Small intestine (tissue), 16 donors: ENCODE measurements at places on chromosomes 6 and 20.

GRCh38 chr20:5772704-5773103, 22.5 kb downstream of the SHLD1 start:
- DNase-seq = no peak

- no peak for DNase-seq
Observed at GRCh38 chr20:60246751-60247150, 288.5 kb downstream of the CDH26 start.

- no peak for DNase-seq
Observed at GRCh38 chr20:50323777-50324775, 133.4 kb downstream of the CEBPB start.

DNA sequence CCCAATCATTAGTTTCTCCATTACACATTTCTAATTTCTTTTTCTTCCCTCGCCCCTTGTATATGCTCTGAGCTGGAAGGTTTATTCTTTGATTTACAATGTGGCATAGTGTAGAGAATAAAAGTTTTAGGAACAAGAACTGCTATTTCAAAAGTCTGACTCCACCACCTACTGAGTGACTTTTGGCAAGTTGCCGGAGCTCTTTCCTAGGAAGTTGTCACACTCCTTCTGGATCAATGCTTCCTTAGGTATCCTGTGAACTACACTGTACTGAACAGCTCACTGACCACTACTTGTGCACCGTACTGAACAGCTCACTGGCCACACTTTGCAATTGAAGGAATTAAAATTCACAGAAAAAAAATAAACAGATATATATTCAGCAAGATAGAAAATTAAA, 458.2 kb downstream of the FRK start:
- DNase-seq = no peak

- DNase-seq = peak; percentile 27
Observed at GRCh38 chr6:141552463-141552862, 580.3 kb upstream of the GJE1 start.
